Activated CD4-positive, alpha-beta T cell treated with anti-CD3 and anti-CD28 coated beads for 36 hours (primary cell): ENCODE measurements at places on chromosomes 11 and 22. TPM values are rescaled to one million over a fixed set of nuclear protein-coding genes. Genes with fewer than 3 reads are reported as not detected.

- peak overlapping the region; percentile 96 for H3K27ac ChIP-seq
- peaks cover 8% of the 10 kb centered on the region for H3K36me3 ChIP-seq
- DNase-seq: no peak
- peak overlapping the region; percentile 78 for H3K4me3 ChIP-seq
- H3K4me1 ChIP-seq: peaks cover 26% of the 10 kb centered on the region
- H3K27me3 ChIP-seq: no peaks in the 10 kb centered on the region
Observed at GRCh38 chr11:111879637-111879960, 258 bp downstream of the CFAP68 start.

DNA sequence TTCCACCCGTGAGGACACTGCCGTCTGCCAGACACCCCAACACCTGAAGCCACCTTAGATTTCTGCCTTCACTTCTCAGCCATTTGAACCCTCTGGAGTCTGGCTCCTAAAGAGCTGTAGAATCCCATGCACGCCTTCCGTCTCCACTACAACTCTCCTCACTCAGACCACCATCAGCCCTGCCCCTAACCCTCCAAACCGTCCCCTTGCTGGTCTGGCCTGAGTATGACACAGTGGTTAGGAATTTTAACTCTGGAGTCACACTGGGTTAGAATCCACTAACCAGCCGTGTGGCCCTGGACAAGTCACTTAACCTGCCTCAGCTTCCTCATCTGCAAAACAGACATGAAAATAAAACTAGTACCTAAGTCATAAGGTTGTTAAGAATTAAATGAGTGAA lies 3.0 kb downstream of the CNIH2 start:
- H3K27ac ChIP-seq: no peak overlapping the region
- peaks cover 8% of the 10 kb centered on the region for H3K36me3 ChIP-seq
- peaks cover 22% of the 10 kb centered on the region for H3K4me1 ChIP-seq

DNA sequence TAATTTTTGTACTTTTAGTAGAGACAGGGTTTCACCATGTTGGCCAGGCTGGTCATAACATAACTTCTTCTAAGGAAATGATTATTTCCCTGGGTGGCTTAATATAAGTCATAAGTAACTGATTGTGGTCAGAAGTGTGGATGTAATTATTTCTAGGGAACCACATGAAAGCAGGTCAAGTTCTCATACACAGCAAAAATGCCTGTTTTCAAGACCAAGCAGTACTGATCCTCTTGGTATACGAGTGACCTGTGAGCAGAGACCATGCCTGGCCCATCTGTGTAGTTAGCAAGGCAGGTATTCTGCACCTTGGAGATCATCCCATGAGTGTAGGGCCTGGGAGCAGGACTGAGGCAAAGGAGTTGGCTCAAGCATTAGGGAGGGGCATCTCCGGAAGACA lies 32.5 kb upstream of the NUCB2 start:
- no peak for DNase-seq
- no peak overlapping the region for H3K4me3 ChIP-seq
- peaks cover 4% of the 10 kb centered on the region for H3K4me1 ChIP-seq
- no peak overlapping the region for H3K27ac ChIP-seq
- peaks cover 21% of the 10 kb centered on the region for H3K27me3 ChIP-seq

- H3K36me3 ChIP-seq: no peaks in the 10 kb centered on the region
- no peak overlapping the region for H3K27ac ChIP-seq
- DNase-seq: peak; percentile 36
- H3K27me3 ChIP-seq: no peaks in the 10 kb centered on the region
Observed at GRCh38 chr22:44807915-44808690, 55.7 kb downstream of the ARHGAP8 start.

DNA sequence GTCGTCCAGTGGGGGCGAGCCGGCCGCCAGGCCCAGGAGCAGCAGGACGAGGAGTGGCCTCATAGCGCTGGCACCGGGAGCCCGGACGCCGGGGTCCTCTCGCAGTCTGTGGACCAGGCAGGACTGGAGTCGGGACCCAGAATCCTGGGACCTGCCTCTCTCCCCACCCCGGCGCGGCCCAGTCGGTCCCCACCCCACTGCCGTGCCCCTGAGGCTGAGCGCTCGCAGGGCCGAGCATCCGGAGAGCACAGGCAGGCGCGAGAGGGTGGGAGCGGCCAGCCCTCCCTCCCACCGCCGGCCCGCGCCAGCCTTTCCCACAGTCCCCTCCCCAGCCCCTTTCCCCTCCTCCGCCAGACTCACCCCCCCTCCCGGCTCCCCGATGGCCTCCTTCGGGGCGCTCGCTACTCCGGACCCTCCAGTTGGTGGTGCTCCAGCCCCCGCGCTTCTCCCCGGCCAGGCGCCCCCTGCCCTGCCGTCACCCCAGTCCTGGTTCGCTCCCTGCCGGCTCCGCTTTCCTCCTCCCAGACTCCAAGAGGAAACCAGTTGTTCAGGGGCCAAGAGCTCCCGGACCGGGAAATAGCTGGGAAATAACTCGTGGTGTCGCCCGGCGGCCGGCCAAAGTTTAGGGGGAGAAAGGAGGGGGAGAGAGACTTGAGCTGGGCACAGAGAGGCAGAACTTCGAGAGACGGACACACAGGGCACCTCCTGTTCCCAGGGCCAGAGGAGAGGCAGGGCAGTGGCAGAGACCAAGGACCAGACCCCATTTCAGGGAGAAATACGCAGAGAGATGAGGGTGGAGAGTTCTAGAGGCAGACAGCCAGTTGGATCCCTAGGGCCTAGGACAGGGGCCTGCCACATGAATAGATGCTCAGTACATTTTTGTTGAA lies at the start of gene C1QTNF5:
TSS of gene C1QTNF5 (minus strand) at position 549 of the 887 bp plus-strand sequence. CDS start at position 63, 486 bp downstream.
- peaks cover 26% of the 10 kb centered on the region for H3K4me1 ChIP-seq
- no peak within 1 kb of the TSS for H3K27ac ChIP-seq
- H3K27me3 ChIP-seq: peaks cover 27% of the 10 kb centered on the region
- no peak within 1 kb of the TSS for H3K4me3 ChIP-seq

DNA sequence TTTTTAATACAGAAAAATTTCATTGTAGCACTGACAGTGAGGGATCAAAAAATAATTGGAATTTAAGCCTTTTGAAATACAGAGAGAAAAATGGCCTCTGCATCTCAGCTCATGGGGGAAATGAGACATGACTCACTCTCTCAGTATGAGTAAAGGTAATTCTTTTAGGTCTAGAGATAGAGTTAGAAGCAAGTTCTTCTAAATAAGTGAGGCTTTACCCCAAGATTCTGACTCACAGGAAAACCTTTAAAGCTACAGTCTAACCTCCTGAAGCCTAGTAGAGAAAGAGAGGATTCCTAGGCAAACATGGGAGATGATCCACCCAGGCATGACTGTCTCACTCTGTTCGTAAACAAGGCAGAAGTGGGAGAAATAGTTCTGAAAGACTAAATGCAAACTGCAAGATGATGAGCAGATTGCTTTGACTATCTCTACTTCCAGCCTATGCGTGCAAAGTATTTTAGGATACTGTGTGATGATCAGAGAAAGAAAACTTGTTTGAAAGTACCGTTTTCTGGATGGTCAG lies 1003.3 kb upstream of the CCDC90B start:
- H3K4me3 ChIP-seq: no peak overlapping the region
- no peak for DNase-seq
- H3K36me3 ChIP-seq: no peaks in the 10 kb centered on the region

GRCh38 chr11:122104341-122104740 lies 11.7 kb downstream of the BLID start:
- H3K4me1 ChIP-seq: peaks cover 14% of the 10 kb centered on the region
- H3K4me3 ChIP-seq: no peak overlapping the region
- no peaks in the 10 kb centered on the region for H3K36me3 ChIP-seq
- DNase-seq: no peak

MUC6 gene
- total RNA-seq: not detected

IL17REL gene
- 0.16 TPM for total RNA-seq

DNA sequence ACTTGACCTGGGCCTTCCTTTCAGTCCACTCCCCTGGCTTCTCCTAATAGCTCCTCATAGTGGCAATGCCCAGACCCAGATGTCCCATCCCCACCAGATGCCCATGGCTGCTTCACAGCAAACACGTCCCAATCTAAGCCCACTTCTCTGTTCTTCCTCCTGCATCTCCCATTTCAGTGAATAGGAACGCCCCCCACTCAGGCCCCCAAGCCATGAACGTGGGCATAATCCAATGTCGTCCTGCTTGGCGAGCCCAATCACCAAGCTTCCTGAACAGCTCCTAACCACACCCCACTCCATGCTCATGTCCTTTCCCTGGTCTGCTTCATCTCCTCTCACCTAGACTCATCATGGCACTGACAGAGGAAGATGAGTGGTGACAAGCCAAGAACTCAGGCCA lies 8.9 kb downstream of the IL18BP start:
- H3K27ac ChIP-seq: peak overlapping the region; percentile 7
- no peak for DNase-seq
- no peak overlapping the region for H3K4me3 ChIP-seq
- no peaks in the 10 kb centered on the region for H3K4me1 ChIP-seq
- no peaks in the 10 kb centered on the region for H3K27me3 ChIP-seq
- H3K36me3 ChIP-seq: peaks cover 55% of the 10 kb centered on the region

SUSD2 gene
- total RNA-seq: 0.65 TPM

DNA sequence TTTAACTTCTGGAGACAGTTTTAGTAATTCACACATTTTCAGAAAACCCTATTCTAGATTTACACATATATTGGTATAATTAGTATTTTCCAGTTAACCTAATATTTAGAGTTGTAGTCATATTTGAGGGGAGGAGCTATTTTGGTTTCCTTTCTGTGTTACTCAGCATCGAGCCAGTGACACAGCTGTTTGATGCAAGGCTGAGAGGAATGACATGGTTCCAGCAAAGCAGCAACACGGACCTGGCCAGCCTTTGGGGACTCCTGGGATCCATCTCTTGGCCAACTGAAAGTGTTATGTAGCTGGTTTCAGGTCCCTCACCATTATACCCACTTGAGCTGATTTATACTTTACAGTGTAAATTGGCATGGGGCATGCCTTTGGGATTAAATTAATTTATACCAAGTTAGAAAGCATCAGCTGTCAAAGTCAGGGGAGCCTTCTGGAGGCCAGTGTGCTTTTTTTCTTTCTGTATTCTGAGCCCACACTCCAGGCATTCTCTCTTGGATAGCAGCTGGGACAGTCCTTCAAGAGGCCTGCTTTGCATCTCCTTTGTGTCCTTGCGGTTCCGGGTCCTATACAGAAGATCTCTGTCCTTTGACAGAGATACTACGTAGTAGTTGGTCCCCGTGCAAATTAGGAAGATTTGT lies 91.3 kb upstream of the SLC25A18 start:
- H3K4me1 ChIP-seq: no peaks in the 10 kb centered on the region
- H3K27me3 ChIP-seq: peaks cover 16% of the 10 kb centered on the region
- no peak overlapping the region for H3K4me3 ChIP-seq
- DNase-seq: no peak
- no peaks in the 10 kb centered on the region for H3K36me3 ChIP-seq

DNA sequence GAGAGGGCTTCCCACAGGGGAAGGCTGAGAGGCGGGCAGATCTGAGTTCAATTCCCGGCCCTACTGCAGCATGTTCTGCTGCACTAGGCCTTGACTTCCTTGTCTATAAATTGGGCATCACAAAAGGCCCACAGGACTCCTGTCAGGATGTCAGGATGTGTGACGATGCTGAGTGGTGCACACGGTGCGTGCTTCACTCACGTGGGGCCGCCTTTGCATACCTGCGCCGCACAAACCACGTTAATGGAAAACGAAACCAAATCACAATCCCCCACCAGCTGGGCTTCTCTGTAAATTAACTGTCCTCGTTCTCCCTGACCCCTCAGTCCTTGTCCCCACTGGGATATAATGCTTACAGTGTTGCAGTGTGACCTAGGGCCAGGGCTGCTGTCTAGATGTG lies 32.3 kb upstream of the TSPAN18 start:
- H3K27ac ChIP-seq: no peak overlapping the region
- no peaks in the 10 kb centered on the region for H3K4me1 ChIP-seq
- H3K27me3 ChIP-seq: no peaks in the 10 kb centered on the region
- DNase-seq: no peak

- H3K4me3 ChIP-seq: no peak overlapping the region
- H3K27me3 ChIP-seq: peaks cover 2% of the 10 kb centered on the region
Observed at GRCh38 chr11:30365793-30366517, 43.1 kb downstream of the ARL14EP start.

GAB4 gene
- total RNA-seq: not detected

JAM3 gene
- total RNA-seq: 17.5 TPM

GRCh38 chr22:25054943-25055511 lies 102.5 kb downstream of the KIAA1671 start:
- H3K27me3 ChIP-seq: peaks cover 2% of the 10 kb centered on the region
- peak overlapping the region; percentile 9 for H3K4me3 ChIP-seq
- H3K27ac ChIP-seq: peak overlapping the region; percentile 81
- H3K36me3 ChIP-seq: no peaks in the 10 kb centered on the region
